Renal pelvis (tissue), 12 donors: ENCODE measurements at places on chromosomes 2 and 18. TPM values are rescaled to one million over a fixed set of nuclear protein-coding genes. Genes with fewer than 3 reads are reported as not detected.

The LRP2 gene
- polyA plus RNA-seq, result 204 TPM

The SF3B6 gene
- polyA plus RNA-seq, result 147 TPM

The PPP4R1 gene
- 93.2 TPM for polyA plus RNA-seq

The REL gene
- 8.5 TPM for polyA plus RNA-seq

The SERPINB13 gene
- not detected for polyA plus RNA-seq

The MYCN gene
- 38.1 TPM for polyA plus RNA-seq

The HS1BP3 gene
- 20.6 TPM for polyA plus RNA-seq

The RPL31 gene
- 2,800 TPM for polyA plus RNA-seq

The FAM237A gene
- not detected for polyA plus RNA-seq

The TRABD2A gene
- polyA plus RNA-seq, result 0.36 TPM

The DSC1 gene
- polyA plus RNA-seq, result 2.0 TPM

The NT5C1B gene
- polyA plus RNA-seq, result 0.71 TPM

The ERBB4 gene
- 49.7 TPM for polyA plus RNA-seq

The SERPINB7 gene
- 0.68 TPM for polyA plus RNA-seq

The EHBP1 gene
- 41.6 TPM for polyA plus RNA-seq

The NAT8 gene
- 30.4 TPM for polyA plus RNA-seq

The PCARE gene
- 0.46 TPM for polyA plus RNA-seq

The FAM117B gene
- polyA plus RNA-seq, result 30.4 TPM

The EVX2 gene
- 0.01 TPM for polyA plus RNA-seq

The FLACC1 gene
- 4.8 TPM for polyA plus RNA-seq

The RIT2 gene
- not detected for polyA plus RNA-seq

The BOK gene
- polyA plus RNA-seq, result 29.9 TPM

The CXCR4 gene
- 49.5 TPM for polyA plus RNA-seq

The DAPL1 gene
- polyA plus RNA-seq, result 40.9 TPM

The SH3YL1 gene
- polyA plus RNA-seq, result 126 TPM

The PROKR1 gene
- polyA plus RNA-seq, result 0.40 TPM

The TRIM43 gene
- 0.30 TPM for polyA plus RNA-seq

The RESP18 gene
- not detected for polyA plus RNA-seq

The RTKN gene
- polyA plus RNA-seq, result 92.8 TPM

The ERCC3 gene
- 67.7 TPM for polyA plus RNA-seq

The GULP1 gene
- polyA plus RNA-seq, result 54.2 TPM

The CDH19 gene
- 0.39 TPM for polyA plus RNA-seq

The SMPD4 gene
- polyA plus RNA-seq, result 69.8 TPM

The RGPD6 gene
- polyA plus RNA-seq, result 30.9 TPM

The RNU2-63P gene
- polyA plus RNA-seq, result not detected

The AGXT gene
- polyA plus RNA-seq, result 0.23 TPM

The SLC9A4 gene
- polyA plus RNA-seq, result 5.5 TPM

The DSG4 gene
- polyA plus RNA-seq, result not detected

The SPTBN1 gene
- 230 TPM for polyA plus RNA-seq

The ANKRD29 gene
- polyA plus RNA-seq, result 0.96 TPM

The GCG gene
- not detected for polyA plus RNA-seq

The CIB4 gene
- polyA plus RNA-seq, result 0.30 TPM

The ALK gene
- 0.55 TPM for polyA plus RNA-seq
